ENCODE measurements at places on chromosomes 16 and 17.
A peak's percentile ranks its signal among the peaks of the same experiment; 100 is the strongest.

DNA sequence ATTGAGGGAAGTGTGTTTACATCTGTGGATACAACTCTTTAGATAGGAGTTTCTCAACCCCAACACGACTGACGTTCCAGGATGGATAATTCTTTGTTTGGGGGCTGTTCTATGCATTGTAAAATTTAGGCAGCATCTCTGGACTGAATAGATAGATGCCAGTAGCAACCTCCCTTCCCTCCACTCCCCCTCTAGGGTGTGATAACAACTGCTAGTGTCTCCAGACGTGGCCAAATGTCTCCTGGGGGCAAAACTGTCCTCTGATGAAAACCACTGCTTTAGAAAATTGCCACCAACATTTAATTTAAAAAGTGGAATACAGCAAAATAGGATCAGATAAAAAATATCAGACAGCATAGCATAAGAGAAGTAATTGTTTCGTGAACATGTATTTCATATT, 79.9 kb downstream of the HS3ST3A1 start:
- no peak for DNase-seq

GRCh38 chr17:72463287-72464102, 342.7 kb downstream of the SOX9 start:
- no peak for DNase-seq

- no peak for DNase-seq
Measured at GRCh38 chr17:38454532-38454931, 26.3 kb downstream of the ARHGAP23 start.

DNA sequence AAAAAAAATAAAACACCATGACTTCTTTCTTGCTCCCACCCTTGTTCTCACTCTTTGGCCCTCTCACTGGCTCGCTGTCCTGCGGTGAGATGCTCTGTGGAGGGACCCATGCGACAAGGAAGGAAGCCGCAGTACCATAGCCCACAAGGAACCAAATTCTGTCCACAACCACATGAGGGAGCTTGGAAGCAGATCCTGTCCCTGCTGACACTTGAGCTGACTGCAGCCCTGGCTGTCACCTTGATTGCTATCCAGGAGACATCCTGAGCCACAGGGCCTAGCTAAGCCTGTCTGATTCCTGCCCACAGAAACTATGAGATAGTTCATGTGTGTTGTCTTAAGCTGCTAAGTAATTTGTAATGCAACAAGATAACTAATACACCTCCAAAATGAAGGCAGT, 4.8 kb upstream of the MT2A start:
- DNase-seq: no peak

GRCh38 chr17:1482680-1483079, 9.8 kb downstream of the MYO1C start:
- DNase-seq: no peak

DNA sequence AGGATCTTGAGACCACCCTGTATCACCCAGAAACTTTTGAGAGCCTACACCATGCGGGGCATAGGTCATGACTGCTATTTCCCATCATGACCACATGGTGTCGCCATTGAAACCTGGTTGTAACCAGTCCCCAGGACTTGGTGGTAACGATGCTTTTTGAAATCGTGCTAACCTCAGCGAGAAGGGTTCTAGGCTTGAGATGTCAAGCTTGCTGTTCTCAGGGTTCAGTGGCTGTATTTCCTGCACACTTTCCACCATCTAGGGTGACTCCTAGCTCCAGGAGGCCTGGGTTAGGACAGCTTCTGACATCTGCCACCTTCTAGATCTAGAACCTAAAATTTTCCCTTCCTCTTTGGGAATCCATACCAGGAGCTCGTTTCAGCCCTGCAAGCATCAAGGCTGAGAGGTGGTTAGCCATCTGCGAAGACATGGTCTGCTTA, 13.0 kb upstream of the SPNS3 start:
- DNase-seq: peak; percentile 70

DNA sequence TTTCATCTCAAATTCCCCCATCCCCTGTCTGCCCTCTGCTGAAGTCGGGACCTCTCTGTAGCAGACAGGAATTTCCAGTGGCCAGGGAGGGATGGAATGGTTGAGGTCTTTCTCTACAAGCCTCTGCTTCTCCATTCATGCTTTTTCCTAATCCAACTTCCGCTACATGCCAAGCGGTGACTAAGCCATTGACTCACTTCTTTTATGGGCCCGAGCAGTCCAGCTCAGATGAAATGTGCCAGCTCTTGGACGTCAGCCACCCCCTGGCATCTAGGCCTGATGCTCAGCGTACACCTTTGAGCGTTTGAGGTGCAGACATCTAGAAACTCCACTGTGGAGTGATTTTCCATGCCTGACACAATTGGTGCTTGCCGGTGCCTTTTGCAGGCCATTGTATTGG, 40.7 kb upstream of the GPR139 start:
- DNase-seq: no peak

DNA sequence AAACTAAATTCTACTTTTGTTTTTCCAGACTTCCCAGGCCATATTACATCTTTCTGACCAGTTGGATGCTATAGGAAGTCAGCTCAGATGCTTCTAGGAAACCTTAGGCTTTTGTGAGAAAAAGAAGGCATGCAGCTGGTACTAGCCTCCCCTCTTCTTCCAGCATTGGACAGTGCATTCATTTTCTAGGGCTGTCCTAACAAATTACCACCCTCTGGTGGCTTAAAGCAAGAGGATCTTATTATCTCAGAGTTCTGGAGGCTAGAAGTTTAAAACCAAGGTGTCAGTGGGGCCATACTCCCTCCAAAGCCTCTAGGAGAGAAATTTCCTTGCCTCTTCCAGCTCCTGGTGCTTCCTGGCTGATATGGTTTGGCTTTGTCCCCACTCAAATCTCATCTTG, 467.8 kb downstream of the SLC39A11 start:
- no peak for DNase-seq

- DNase-seq: no peak
Measured at GRCh38 chr16:57624044-57624688, 4.3 kb upstream of the ADGRG1 start.

- DNase-seq: no peak
Measured at GRCh38 chr16:27973678-27974077, 89.8 kb downstream of the GSG1L start.

GRCh38 chr17:83055911-83056582, 23.4 kb upstream of the METRNL start:
- DNase-seq: no peak

- no peak for DNase-seq
Measured at GRCh38 chr17:7651097-7651664, 455 bp downstream of the ATP1B2 start.

DNA sequence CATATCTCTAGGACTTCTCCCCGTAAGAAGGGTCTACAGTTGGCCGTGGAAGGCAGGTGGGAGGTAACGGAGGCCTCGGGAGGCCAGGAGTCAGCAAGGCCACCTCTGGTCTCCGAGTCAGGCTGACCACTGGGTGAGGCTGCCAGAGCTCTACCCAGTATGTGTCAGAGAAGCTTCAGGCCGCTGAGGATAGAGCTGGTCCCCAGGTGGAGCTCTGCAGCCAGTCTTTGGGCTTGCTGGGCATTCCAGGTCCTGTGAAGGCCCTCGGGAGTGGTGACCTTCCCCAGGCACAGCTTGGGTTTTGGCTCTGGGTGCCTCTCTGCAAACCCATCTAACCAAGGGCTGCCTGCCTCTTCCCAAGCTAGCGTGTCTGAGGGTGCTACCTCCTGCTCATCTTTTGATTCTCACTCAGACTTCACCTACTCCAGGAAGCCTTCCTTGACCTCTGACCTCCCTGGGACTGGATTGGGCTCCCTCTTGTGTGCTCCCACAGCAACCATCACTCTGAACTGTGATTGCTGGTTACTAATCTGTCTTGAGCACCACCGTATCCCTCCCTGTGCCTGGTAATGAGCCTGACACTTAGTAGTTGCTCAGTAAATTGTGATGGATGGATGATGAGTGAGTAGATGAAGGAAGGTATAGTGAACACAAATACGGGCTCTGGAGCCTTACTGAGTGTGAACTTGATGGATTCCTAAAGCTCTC, 22.3 kb downstream of the RHBDL3 start:
- DNase-seq: no peak

DNA sequence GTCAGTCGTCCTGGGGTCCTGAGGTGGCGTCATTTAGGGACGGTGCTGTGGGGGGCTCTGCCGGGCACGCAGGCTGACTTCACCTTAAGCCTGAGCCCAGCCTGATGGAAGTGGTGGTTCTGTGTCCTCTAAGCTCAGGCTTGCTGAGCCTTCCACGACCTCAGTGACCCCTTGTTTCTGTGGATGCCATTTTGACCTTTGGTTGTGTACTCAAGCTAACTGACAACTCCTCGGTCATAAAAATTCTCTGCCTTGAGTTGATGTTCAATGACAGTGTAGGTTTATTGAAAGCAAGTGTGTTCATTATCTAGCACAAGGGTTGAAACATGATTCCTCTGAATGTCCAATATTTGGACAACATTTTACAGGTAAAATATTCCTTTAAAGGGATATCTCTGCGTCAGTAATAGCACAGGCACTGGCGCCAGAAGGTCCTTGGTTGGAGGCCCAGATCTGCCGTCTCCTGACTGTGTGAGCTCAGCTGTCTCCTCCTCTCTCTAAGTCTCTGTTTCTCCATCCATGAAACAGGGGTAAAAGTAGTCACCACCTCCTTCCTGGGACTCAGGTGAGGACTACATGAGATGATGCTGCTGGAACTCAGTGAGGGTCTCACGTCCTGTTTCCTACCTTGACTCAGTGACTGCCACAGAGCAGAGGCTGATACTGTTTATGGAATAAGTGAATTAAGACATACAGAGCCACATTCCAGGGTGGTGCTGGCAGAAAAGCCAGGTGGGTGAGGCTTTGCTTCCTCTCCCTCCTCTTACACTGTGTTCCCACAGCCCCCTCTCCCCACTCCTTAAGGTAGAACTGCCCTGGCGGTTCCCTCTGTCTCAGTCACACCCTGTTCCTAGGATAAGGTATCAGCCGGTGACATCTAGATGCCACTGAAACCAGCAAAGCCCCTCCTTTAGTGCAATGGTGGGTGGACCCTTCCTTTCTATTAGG, 75.7 kb downstream of the IRF8 start:
- DNase-seq: no peak

DNA sequence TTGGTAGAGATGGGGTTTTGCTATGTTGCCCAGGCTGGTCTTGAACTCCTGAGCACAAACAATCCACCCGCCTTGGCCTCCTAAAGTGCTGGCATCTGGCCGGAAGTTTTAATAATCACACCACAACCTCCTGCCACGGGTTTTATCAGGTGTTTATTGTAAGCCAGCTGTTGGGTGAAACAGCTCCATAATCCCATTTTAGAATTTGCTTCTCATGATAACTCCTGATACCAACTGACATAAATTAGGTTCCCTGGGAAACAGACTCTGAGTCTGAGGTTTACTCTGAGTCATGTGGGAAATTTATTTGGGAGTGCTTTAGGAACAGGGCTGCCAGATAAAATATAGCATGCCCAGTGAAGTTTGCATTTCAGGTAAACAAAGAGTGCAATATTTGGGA, 122.6 kb upstream of the MED13 start:
- no peak for DNase-seq

DNA sequence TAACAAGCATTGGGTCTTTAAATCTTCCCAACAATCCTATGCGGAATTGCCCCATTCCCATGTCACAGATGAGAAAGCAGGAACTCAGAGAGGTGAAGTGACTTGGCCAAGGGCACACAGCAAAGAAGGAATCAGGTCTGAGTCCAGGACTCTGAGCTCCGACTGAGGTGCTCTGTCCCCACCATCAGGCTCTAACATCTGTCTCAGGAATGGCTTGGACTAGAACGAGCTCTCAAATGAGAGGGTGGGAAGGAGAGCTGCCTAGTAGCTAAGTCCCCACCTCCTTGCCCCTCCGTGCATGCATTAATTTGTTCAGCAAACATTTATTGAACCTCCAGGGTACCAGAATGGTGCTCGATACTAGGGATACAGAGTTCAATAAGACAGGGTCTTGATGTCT, 26.7 kb downstream of the ABCC3 start:
- DNase-seq: no peak

GRCh38 chr16:81634380-81635062, 144.6 kb upstream of the PLCG2 start:
- DNase-seq: no peak

- DNase-seq: no peak
Measured at GRCh38 chr17:74211912-74212208, 1.5 kb upstream of the TTYH2 start.

DNA sequence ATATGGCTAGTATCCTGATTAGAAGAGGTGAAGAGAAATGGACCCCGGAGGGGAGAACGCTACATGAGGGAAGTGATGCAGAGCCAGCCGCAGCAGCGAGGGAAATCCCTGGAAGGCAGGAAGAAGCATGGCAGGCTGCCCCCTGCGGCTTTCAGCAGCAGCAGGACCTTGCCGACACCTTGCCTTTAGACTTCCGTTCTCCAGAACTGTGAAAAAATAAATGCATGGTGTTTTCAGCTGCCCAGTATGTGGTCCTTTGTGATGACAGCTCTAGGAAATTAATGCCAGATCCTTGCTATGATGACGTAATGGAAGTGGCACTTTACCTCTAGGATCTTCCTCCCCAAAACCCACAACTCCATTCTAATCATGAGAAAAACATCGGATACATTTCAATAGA, 9.7 kb upstream of the ZFP1 start:
- DNase-seq: peak; percentile 23

GRCh38 chr17:8362651-8363332, 13.7 kb downstream of the KRABD2 start:
- no peak for DNase-seq

DNA sequence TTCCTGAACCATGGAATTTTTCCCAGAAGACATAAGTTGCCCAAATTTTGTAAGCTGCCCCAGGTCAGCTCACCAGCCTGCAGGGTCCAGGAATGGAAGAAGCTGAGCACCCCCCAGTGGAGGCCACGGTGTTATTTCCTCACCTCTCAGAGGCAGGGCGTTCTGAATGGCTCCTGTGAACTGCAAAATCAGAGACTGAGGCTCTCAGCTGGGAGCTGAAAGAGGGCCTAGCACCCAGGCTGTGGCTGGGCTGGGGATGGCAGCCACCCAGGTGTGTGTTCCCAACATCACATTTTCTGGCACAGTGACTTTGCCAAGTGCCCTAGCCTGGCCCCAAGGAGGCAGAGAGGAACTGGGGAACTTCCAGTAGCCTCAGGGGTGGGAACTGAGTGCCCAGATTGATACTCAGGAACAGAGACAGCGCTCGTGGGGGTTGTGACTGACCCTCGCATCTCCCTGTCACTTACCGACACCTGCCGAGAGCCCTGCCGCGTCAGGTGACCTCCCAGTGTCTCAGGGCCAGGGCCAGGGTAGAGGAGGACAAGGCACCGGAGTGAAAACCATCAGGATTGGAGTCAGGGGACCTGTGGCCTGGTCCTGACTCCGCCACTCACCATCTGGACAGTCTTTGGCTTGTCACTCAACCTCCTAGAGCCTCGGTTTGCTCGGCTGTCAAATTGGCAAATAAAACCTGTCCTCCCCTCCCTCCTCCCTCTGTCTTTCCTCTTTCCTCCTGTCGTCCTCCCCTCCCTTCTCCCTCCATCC, 11.3 kb downstream of the CACNG4 start:
- DNase-seq: no peak

GRCh38 chr16:58584831-58585505, 44.7 kb downstream of the CNOT1 start:
- no peak for DNase-seq

Data from stimulated activated naive CD8-positive, alpha-beta T cell treated with anti-CD3 and anti-CD28 coated beads, Interleukin-15, amount 100 ng/mL, for 72 hours (primary cell).